ENCODE measurements at places on chromosomes 13 and 19.

DNA sequence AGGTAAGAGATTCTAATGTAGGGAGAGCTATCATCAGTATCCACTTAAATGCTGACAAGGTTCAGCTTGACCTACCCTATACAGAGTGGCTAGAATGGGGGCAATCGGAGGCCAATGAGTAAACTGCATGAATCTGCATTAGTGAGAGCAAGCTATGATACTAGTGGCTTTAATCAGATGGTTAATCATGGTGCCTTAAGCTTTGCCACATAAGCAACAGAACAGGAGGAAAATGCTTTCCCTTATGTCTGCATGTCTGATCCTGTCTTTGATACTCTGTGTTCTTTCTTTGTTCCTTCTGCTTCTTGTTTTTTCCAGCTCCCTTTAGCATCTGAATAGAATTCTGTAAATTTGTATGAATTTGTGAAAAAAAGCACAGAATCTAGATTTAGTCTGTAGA, 91.1 kb downstream of the WDFY2 start:
- DNase-seq, result no peak

DNA sequence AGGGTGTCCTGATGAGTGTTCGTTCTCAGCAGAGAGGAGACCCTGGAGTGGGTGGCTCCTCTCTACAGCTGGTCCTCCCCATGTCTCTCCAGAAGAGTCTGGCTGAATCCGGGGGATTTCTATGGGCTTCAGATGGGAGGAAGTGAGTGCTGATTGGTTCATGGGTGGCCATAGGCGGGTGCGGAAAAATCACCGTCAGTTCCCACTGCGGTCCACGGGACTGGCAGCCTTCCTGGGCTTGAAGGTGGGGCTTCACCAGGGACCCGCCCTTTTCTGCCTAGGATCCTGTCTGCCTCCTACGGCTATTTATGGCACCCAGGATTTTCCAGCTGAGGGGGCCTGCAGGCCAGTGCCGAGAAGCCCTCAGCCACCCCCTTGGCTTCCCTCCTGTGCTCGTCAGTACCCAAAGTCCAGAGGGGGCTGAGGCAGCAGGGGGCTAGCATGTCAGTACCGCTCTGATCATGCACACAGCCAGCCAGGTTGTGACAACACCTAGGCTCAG, 18.4 kb downstream of the CPB2 start:
- DNase-seq, result no peak

DNA sequence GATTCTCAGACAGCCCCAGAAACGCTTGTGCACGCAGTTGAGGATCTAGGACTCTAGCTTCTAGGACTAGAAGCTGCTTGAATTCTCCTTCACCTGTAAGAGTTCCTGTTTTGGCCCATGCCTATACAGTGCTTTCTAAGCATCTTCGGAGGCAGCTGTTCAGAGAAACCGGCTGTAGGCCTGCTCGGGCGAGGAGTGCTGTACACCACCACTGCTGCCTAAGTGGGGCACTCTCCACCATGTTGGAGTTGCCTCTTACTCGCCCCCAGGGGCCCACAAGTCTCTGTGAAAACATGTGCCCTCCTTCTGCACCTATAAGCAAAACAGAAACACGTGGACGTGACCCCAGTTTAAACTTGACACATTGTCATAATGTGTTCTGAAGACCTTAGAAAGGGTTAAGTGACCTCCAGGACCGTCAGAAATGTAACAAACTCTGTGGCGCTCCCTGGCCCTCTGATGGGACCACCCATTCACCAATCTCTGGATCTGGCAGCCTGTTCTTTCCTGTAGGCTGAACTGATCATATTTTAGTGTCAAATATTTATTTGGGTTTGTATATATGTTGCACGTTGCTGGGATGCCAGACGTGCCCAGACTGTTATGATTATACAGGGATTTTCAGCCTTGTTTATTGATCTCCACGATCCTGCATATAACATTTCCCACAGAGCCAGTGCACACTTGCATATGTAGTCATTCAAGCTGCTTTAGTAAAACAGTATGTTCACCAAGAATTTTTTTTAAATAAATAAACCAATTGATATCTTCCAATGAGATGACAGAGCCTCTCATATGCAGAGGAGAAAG, 60.8 kb downstream of the C13orf42 start:
- no peak for DNase-seq

DNA sequence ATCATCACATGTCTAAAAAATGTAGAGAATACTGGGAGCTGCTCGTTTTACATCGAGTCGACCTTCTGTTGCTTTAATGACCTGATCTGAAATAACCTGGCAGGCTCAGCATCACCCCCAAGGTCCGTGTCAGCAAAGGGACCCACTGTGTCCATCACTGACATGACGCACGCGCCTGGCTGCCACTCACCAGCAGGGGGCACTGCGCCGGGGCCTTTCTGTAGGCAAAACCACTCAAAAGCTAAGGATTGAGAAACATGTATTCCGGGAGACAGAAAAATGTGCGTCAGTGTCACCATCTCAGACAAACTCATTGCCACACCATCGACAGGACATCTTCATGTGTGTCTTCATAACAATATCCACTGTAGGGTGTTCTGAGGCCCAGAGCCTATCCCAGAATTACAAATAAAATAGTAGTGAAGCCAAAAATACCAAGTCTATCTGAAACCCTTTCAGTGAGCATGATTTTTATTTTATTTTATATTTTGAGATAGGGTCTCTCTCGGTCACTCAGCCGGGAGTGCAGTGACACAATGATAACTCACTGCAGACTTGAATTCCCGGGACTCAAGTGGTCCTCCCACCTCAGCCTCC, 130.3 kb upstream of the LSM14A start:
- no peak for DNase-seq

DNA sequence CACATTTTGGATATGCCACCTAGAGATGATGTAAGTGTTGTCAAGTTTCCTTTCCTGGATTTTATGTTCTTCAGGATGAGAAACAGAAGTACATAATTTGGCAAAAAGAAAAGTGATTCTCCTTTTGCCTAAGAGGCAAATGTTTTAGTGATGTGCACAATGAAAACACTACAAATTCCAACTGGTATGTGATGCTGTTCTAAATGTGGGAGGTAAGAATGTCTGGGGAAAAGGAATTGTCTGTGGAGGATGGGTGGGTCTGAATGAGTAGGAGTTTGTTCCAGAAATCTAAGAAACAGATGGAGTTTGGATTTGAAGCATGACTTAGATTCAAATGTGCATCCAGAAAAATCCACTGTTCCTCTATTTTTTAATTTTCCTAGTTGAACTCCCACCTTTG, 473.6 kb upstream of the SPRY2 start:
- DNase-seq, result no peak

Measured in NCI-H510A (cell line).